ENCODE measurements at places on chromosomes 3 and 15. TPM values are rescaled to one million over a fixed set of nuclear protein-coding genes. Genes with fewer than 3 reads are reported as not detected.

DNA sequence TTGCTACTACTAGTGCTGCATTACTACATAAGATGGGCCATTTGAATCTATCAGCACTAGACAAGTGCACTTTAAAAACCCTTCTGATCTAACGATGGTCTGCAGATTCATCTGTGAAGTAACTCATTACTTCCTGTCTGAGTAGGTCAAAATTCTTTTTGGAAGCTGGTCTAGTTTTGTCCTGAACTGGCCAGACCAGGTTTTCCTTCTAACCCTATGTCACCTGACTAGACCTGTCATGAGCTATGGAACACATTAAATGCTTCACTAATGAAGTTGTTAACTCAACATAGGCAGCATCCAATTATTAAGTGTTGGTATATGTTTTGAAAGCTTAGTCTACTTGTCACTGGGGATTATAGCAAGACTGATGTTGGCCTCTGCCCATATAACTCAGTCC lies 10.1 kb upstream of the RBM5 start:
- H3K4me1 ChIP-seq, result no peaks in the 10 kb centered on the region
- H3K27ac ChIP-seq, result no peak overlapping the region
- no peak overlapping the region for H3K4me3 ChIP-seq
- no peaks in the 10 kb centered on the region for H3K36me3 ChIP-seq
- DNase-seq, result no peak
- no peaks in the 10 kb centered on the region for H3K27me3 ChIP-seq

GRCh38 chr15:35963326-35963725 lies 417.4 kb upstream of the DPH6 start:
- no peaks in the 10 kb centered on the region for H3K4me1 ChIP-seq
- no peaks in the 10 kb centered on the region for H3K27me3 ChIP-seq
- H3K36me3 ChIP-seq, result no peaks in the 10 kb centered on the region
- H3K4me3 ChIP-seq, result no peak overlapping the region
- DNase-seq, result no peak

DNA sequence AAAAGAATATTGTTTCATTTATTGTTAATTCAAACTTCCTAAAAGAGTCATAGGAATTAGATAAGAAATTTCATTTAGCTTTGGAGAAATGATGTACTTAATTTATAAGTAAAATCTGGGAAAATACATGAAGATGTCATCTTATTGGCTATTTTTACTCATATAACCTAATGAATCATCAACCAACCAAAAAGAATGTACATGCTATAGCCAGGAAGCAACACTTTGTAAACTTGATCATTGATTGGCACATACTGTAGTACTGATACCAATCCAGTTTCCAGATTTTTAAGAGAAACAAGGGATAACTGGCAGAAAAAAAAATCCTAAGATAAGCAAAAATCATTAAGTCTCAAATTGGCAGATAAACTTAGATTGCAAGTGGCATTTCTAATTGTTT lies 207.9 kb upstream of the CDIN1 start:
- no peaks in the 10 kb centered on the region for H3K36me3 ChIP-seq
- H3K27ac ChIP-seq, result no peak overlapping the region
- H3K27me3 ChIP-seq, result no peaks in the 10 kb centered on the region

ZIC1 gene
- total RNA-seq, result not detected

GRCh38 chr3:9552252-9552999 lies 1.2 kb downstream of the LHFPL4 start:
- no peak overlapping the region for H3K27ac ChIP-seq
- H3K4me1 ChIP-seq, result no peaks in the 10 kb centered on the region
- no peaks in the 10 kb centered on the region for H3K27me3 ChIP-seq
- DNase-seq, result peak; percentile 58

DNA sequence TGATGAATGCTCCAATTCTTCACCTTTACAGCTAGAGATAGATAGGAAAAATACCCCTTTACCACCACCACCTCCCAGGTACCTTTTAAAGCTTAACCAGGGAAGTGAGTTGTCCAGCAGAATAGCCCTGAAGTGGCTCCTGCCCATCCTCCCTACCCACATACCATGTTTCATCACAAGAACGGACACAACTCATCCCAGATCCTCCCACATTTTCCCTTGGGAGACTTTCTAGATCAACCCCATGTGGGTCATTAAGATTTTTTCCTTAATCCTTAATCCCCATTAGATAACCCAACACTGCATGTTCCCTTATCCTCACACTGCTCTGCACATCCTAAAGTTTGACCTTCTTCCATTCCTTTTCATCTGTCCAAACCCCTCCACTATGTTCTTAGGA lies 69.3 kb downstream of the CHST2 start:
- no peak for DNase-seq
- no peaks in the 10 kb centered on the region for H3K36me3 ChIP-seq
- H3K27ac ChIP-seq, result no peak overlapping the region
- H3K4me1 ChIP-seq, result no peaks in the 10 kb centered on the region
- no peaks in the 10 kb centered on the region for H3K27me3 ChIP-seq

SLC22A13 gene
- not detected for total RNA-seq

DNA sequence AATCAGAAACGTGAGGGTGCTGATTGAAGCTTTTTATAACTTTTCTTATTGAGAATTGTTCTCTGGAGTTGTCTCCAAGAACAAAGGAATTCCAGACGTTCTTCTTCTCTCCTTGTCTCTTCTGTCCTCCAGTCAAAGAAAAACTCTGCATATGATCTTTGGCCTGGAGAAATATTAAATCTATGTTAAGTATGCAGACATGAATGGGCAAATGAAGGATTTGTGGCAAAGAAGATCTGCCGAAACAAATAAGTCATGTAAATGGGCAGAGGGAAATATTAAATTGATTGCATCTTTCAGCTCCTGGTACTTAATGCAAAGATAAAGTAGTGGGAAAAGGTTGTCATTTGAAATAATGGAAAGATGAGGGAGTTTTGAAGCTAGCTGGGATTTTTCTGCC lies 74.9 kb downstream of the IGF1R start:
- peaks cover 53% of the 10 kb centered on the region for H3K4me1 ChIP-seq
- no peaks in the 10 kb centered on the region for H3K27me3 ChIP-seq
- H3K27ac ChIP-seq, result no peak overlapping the region
- no peaks in the 10 kb centered on the region for H3K36me3 ChIP-seq
- no peak overlapping the region for H3K4me3 ChIP-seq
- DNase-seq, result no peak

CD96 gene
- total RNA-seq, result 2.6 TPM

MEX3B gene
- not detected for total RNA-seq

DNA sequence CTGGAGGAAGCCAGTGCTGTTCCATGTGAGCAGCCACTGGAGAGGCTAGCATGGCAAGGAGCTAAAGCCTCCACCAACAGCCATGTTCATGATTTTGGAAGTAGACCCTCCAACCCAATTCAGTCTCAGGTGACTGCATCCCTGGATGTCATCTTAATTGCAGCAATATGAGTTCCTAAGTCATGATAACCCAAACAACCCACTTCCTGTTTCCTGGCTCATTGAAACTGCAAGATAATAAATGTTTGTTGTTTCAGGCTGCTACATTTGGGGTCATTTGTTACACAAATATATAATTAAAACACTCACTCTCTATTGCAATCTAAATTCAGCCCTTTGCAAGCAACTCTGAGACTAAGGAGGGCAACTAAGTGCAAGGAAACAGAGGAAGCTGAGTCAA lies 62.4 kb upstream of the SLC24A5 start:
- H3K27ac ChIP-seq, result no peak overlapping the region
- H3K4me3 ChIP-seq, result no peak overlapping the region
- no peaks in the 10 kb centered on the region for H3K36me3 ChIP-seq
- no peaks in the 10 kb centered on the region for H3K4me1 ChIP-seq
- H3K27me3 ChIP-seq, result no peaks in the 10 kb centered on the region

GRM2 gene
- 0.26 TPM for total RNA-seq

- H3K4me1 ChIP-seq, result no peaks in the 10 kb centered on the region
- DNase-seq, result no peak
- H3K36me3 ChIP-seq, result no peaks in the 10 kb centered on the region
- H3K27ac ChIP-seq, result no peak overlapping the region
- H3K27me3 ChIP-seq, result no peaks in the 10 kb centered on the region
Observed at GRCh38 chr3:113070072-113070640, 79.4 kb downstream of the GTPBP8 start.

- DNase-seq, result peak; percentile 89
- H3K4me3 ChIP-seq, result no peak overlapping the region
- H3K36me3 ChIP-seq, result no peaks in the 10 kb centered on the region
- peaks cover 67% of the 10 kb centered on the region for H3K4me1 ChIP-seq
- H3K27me3 ChIP-seq, result no peaks in the 10 kb centered on the region
Observed at GRCh38 chr3:66442254-66443117, 58.3 kb downstream of the LRIG1 start.

GOLGA8J gene
- total RNA-seq, result not detected

- no peak overlapping the region for H3K27ac ChIP-seq
- no peaks in the 10 kb centered on the region for H3K4me1 ChIP-seq
- no peaks in the 10 kb centered on the region for H3K36me3 ChIP-seq
- no peaks in the 10 kb centered on the region for H3K27me3 ChIP-seq
Observed at GRCh38 chr15:26724381-26725150, 48.3 kb downstream of the GABRB3 start.

MESP2 gene
- total RNA-seq, result 1.8 TPM

DNA sequence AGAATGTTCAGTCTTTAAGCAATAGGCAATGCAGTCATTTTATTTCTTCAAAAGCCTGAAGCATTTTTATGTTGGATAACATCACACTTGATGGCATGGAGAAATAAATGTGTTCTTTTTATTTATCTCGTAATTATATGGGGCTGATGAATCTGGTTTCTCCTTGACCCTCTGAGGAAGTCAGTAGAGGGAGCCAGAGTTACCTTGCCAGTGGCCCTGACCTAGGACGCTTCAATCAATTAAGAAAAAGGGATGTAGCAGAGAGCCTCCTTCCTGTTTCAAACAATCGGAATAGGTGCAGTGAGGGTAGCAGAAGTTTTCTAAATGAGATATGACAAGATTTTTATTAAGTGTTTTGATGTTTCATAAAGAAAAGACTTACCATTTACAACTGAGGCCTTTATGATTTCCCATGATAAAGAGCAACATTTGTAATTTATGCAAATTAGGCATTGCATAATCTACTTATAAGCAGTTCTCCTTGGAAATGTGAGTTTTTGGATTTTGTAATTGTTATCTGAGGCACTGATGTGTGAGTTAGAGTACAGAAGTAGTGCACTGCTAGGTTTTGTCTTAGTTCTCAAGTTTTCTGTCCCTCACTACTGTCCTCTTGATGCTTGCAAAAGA lies 129.1 kb downstream of the RAP2B start:
- no peak overlapping the region for H3K27ac ChIP-seq
- no peaks in the 10 kb centered on the region for H3K36me3 ChIP-seq
- no peak for DNase-seq
- H3K4me3 ChIP-seq, result no peak overlapping the region
- H3K4me1 ChIP-seq, result no peaks in the 10 kb centered on the region

SLC33A1 gene
- total RNA-seq, result 40.0 TPM

- no peaks in the 10 kb centered on the region for H3K36me3 ChIP-seq
- no peak for DNase-seq
- peaks cover 19% of the 10 kb centered on the region for H3K4me1 ChIP-seq
- H3K4me3 ChIP-seq, result peak overlapping the region; percentile 44
- H3K27me3 ChIP-seq, result no peaks in the 10 kb centered on the region
- H3K27ac ChIP-seq, result peak overlapping the region; percentile 96
Observed at GRCh38 chr15:44729408-44730127, 6.8 kb upstream of the TRIM69 start.

DNA sequence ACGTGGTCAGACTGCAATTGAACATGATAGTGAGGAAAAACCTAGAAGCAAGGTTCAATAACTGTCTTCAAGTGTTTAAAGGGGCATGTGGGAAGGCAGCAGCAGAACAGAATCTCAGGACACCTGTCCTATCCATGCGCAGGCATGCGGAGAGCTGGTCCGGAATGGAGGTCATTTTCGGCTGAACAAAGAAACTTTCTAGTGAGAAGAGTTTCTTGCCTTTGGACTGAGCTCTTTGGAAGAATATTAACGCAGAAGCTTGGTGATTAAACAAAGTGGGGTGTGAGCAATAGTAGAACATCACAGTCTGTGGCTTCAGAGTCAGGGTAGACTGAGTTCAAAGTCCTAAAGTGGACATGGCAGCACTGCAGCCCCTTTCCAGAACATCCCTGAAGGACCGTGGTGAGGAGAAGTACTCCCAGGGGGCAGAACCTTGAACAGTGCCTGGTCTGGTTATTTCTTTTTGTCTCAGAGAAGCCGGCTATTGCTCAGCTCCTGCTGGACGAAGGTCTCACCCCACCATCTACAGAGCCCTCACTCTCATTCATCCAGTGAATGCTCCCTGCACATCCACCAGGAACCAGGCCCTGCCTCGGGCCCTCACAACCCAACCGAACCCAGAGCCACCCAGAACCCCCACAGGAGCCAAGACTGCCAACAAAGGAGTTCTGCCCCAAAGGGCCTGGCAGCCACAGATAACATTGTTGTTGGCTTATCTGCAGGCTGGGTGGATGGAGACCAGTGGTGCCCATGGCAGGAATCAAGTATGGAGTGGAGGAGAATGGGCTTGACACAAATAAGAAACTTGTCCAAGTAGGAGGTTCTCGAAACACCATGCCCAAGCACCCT lies 2.8 kb upstream of the SSUH2 start:
- no peak overlapping the region for H3K27ac ChIP-seq
- no peaks in the 10 kb centered on the region for H3K27me3 ChIP-seq

GRCh38 chr15:23013681-23014080 lies 25.7 kb downstream of the TUBGCP5 start:
- no peaks in the 10 kb centered on the region for H3K27me3 ChIP-seq
- no peak overlapping the region for H3K4me3 ChIP-seq
- DNase-seq, result no peak
- no peak overlapping the region for H3K27ac ChIP-seq

STAB1 gene
- total RNA-seq, result 55.3 TPM

SOX14 gene
- total RNA-seq, result not detected

DNA sequence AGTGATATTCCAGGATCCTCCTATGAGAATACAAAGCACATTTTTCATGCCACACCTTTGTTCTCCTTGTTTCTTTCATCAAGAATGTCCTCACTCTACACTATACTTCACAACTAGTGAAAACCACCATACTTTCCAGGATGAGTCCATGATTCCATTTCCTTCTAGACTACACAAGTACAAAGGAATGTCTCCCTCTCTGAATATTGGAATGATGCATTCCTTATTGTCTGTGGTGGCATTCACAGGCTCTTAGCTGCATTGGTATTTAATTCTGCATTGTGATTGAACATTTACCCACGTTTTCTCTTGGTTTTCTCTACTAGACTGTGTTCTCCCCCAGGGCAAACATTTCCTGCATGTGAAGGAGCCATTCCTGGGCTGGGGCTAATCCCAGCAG lies 217.5 kb downstream of the RAP2B start:
- DNase-seq, result no peak
- H3K4me1 ChIP-seq, result no peaks in the 10 kb centered on the region
- H3K4me3 ChIP-seq, result no peak overlapping the region
- H3K27ac ChIP-seq, result no peak overlapping the region

DNA sequence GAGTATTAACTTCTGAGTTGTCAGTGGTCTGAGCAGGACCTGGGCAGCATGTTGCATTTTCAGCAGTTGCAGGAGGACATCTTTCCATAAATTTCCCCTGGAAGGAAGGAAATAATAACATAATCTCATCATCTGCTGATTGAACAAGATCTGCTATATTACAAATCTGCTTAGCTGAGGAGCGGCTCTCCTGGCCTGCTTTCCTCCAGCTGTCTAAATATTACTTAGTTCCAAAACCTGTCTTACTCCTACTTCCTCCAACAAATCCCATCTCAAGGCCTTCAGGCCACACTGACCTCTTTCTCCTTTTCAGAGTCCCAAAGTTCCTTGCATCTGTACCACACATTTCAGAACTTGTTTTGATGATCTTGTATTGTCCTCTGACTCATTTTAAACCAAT lies 364.4 kb upstream of the MCTP2 start:
- H3K27me3 ChIP-seq, result no peaks in the 10 kb centered on the region
- no peaks in the 10 kb centered on the region for H3K36me3 ChIP-seq
- DNase-seq, result no peak
- H3K27ac ChIP-seq, result no peak overlapping the region

LRRC57 gene
- 6.9 TPM for total RNA-seq

- H3K27ac ChIP-seq, result peak overlapping the region; percentile 56
- no peak overlapping the region for H3K4me3 ChIP-seq
- H3K4me1 ChIP-seq, result peaks cover 22% of the 10 kb centered on the region
- DNase-seq, result peak; percentile 59
Observed at GRCh38 chr3:172749230-172749965, 1.1 kb upstream of the ECT2 start.

PSTPIP1 gene
- 3.6 TPM for total RNA-seq

Data from body of pancreas (tissue), 4 donors.